Activated CD8-positive, alpha-beta memory T cell treated with anti-CD3 and anti-CD28 coated beads for 1 hour (primary cell): ENCODE measurements at places on chromosomes 3 and 15.

DNA sequence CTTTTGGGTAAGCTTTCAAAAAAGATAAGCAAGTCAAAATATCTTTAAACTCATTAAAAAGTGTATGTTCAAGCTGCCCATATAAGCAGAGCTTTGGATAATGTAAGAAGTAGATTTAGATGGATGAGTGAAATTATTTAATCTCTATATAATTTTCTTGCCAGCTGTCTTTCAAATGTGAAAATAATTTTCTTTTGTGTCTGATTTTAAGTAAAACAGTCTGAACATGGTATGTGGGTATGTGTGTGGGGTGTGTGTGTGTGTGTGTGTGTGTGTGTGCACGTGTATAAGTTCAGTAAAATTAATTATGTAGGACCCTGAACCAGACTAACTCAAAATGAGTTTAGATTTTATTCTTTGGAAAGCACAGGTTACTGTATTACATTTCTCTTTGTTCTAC is 155.2 kb upstream of the CGNL1 start:
- DNase-seq: no peak

GRCh38 chr3:61679026-61679425 is 117.7 kb downstream of the PTPRG start:
- DNase-seq: no peak

DNA sequence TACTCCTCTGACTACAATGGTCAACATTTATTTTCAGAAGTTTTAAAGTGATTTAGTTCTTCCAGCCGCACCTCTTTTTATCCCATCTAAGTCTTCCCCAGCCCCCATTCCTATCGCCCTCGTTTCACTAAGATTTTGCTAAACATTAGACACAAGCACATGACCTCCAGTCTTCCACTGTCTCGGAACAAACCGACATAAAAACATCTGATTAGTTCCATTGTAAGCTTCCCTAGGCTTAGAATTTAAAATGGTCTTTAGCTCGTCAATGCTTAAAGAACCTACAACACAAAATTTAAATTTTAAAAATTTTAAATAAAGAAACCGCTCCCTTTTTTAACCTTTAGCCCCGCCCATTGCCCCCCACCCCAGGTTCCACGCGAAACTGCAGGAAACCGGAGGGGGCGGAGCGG is 284 bp upstream of the TSC22D2 start:
- DNase-seq: peak; percentile 97

DNA sequence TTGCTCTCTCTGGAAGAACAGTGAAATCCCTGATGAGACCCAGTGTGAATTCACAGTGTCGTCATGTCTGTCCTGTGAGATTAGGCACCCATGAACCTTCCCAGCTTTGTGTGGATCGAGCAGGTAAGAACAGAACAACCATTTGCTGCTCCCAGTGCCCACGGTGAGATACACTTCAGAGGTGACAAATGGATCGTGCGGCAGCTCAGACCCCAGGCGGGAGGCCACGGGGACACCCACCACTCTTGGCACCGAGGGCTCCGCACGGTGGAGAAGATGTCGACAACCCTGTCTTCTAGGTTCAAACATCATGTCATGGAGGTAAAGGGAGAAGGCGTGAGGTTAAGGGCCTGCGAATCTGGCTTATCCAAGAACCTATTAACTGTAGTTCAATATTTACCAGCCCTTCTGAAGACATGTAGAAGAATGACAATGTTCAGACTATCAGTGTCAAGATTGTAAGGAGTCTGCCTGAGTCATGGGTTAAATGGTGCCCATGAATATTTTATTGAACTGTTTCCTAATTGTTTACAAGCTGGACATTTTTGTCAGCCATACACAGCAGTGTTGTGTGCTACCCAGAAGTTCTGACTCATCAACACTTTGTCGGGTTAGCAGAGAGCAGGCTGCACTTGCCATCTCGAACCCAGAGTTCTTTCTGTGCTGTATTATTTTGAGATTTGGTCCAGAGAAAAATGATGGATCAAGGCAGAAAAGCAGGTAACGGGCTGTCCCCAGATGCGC is 15.5 kb upstream of the PCSK6 start:
- DNase-seq: no peak
